ENCODE measurements at places on chromosomes 5 and 9. TPM values are rescaled to one million over a fixed set of nuclear protein-coding genes. Genes with fewer than 3 reads are reported as not detected.
A peak's percentile ranks its signal among the peaks of the same experiment; 100 is the strongest.

ARPC5L gene
- polyA plus RNA-seq: 36.3 TPM

DNA sequence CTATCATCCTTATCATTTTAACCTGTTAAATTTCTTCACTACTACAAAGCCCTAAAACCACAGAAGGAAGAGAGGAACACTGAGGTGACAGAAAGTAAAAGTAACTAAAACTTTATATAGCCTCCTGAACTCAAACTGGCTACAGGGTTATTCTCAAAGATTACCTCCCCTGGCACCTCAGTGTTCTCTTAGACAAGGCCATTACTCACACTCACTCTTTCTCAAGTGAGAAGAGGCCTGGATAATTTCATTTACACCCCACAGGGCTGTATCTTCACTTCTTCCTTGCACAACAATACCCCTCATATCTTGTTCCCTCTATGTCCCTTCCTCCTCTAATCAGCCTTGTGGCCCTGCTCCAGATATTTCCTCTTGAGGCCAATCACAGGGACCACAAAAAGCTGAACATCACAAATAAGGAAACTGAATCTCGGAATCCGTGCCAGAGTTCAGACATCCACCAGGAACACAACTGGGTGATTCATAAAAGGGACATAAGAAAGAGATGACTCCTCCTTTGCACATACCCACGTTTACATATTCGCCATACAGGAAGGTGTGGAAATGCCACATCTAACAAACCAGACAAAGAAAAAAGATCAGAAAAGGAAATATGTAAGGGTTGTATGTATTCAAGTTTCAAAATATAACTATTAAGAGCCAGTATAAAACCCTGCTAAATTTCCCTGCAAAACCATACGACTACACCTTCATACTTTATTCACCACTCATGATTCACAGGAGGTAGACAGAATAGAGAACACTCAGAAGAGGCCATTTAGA is 1.7 kb upstream of the KLHL3 start:
- peak; percentile 24 for DNase-seq

- peak; percentile 11 for DNase-seq
Observed at GRCh38 chr5:56561-57290, 35.2 kb upstream of the PLEKHG4B start.

- DNase-seq: no peak
Observed at GRCh38 chr9:127917603-127918002, 762 bp upstream of the ST6GALNAC4 start.

DNA sequence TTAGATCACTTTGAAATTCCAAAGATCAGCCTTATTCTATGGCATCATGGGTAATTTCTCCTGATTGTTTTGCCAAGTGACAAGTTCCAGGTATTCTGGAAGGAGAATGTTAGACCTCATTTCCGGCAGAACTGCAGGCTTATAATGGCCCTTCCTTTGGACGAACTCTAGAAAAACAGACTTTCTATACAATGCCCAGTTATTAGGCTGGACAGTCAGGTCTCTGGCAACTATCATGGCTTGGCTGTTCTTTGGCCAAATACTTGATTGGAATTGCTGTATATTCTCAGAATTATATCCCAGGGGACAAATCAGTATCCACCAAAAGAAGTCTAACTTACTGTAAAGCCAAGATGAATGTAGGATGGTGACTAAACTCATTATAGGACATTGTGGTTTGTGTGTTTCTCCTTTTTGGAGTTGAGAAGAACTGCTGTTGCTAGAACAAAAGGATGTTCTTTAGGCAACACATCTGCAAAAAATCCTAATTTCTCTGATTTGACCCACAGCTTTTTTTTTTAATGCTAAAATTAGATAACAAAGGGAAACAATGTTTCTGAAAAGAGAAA is 69.0 kb downstream of the ADAMTSL1 start:
- no peak for DNase-seq

GRCh38 chr5:92492908-92493307 is 1088.1 kb downstream of the NR2F1-AS1 start:
- DNase-seq: no peak

- no peak for DNase-seq
Observed at GRCh38 chr9:93198838-93199625, 15.1 kb downstream of the WNK2 start.

GRCh38 chr9:21682981-21683380 is 119.5 kb upstream of the MTAP start:
- DNase-seq: no peak

DNA sequence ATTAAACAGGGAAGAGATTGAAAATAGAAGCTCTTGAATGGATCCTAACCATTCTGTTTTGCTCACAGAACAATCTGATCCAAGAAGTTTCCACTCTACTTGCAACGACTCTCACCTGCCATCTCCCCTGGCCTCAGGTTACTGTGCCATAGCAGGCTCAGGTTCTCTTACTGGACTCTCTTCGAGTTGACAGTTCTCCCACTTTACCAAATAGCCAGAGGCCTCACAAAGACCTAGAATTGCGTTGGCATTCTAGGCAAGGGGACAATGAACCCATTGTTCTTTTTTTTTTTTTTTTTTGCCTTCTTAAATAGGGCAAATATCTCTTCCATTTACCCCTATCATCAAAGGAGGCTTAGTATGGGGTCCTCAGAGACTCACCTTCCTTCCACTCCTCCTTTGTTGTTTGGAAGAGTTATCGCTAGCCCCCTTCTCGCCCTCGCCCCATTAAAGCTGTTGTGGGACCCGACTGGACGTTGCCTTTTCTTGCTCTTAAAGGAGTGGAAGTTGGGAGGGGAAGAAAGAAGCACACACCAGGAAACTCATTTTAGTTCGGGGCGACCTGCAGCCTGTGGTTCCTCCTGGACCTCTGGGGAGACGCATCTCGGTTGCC is 688 bp upstream of the PLPPR1 start:
- no peak for DNase-seq
